Psoas muscle (tissue), 8 donors: ENCODE measurements at places on chromosomes 3 and 15. TPM values are rescaled to one million over a fixed set of nuclear protein-coding genes. Genes with fewer than 3 reads are reported as not detected.

ST8SIA2 gene
- total RNA-seq: not detected

DNA sequence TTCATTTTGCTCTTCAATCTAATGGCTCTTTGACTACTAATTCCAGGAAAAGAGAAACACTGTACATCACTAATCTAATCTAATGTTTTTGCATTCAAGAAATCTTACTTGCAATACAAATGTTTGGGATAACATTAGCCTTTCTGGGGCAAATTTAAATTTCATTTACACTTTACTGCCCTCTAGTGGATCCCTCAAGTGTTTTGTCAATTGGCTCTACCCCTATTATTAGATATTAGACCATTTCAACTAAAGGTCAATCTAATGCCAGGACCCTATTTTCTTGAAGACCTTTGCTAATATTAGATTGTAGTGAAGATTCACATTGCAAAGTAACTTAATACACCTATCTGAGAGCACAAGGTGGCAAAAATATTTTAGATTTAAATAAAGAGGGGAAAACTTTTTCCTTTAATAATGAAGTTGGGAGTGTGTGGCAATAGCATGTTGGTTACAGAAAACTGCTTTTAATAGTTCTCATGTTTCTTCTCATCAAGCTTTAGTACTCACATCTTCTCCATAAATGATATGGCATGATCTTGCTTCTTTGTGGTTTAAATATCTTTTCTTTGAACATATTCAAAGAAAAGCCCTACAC, 5.0 kb downstream of the C2CD4A start:
- no peak overlapping the region for H3K4me3 ChIP-seq
- no peaks in the 10 kb centered on the region for H3K36me3 ChIP-seq
- peaks cover 7% of the 10 kb centered on the region for H3K4me1 ChIP-seq
- no peak overlapping the region for H3K27ac ChIP-seq

DNA sequence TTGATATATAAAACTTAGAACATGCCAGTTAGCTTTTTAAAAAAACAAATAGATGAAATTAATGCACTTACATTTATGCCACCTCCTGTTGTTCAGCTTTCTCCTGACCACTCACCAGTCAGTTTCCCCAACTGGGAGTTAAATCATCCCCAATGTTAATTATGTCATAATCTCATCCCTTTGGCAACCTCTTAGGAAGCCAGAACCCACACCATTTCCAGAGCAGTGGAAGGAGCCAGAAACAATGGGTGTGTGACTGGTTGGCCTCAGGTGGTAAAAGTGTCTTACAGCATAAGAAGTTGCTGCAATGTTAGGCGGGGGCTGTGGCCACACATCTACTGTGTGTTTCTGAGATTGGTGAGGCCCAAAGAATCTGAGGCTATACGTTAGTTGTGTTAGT, 46.5 kb upstream of the MITF start:
- DNase-seq: no peak
- H3K27ac ChIP-seq: no peak overlapping the region
- H3K4me3 ChIP-seq: no peak overlapping the region
- no peaks in the 10 kb centered on the region for H3K36me3 ChIP-seq

- H3K27me3 ChIP-seq: no peaks in the 10 kb centered on the region
- H3K4me3 ChIP-seq: no peak overlapping the region
- H3K4me1 ChIP-seq: peaks cover 10% of the 10 kb centered on the region
- no peak for DNase-seq
- no peaks in the 10 kb centered on the region for H3K36me3 ChIP-seq
These were observed 3.5 kb upstream of the PPCDC start for GRCh38 chr15:75019916-75020315.

GRCh38 chr3:115986555-115987207, 363.4 kb downstream of the GAP43 start:
- H3K27me3 ChIP-seq: no peaks in the 10 kb centered on the region
- H3K4me1 ChIP-seq: no peaks in the 10 kb centered on the region
- no peaks in the 10 kb centered on the region for H3K36me3 ChIP-seq
- no peak overlapping the region for H3K4me3 ChIP-seq
- no peak for DNase-seq
- H3K27ac ChIP-seq: no peak overlapping the region

DNA sequence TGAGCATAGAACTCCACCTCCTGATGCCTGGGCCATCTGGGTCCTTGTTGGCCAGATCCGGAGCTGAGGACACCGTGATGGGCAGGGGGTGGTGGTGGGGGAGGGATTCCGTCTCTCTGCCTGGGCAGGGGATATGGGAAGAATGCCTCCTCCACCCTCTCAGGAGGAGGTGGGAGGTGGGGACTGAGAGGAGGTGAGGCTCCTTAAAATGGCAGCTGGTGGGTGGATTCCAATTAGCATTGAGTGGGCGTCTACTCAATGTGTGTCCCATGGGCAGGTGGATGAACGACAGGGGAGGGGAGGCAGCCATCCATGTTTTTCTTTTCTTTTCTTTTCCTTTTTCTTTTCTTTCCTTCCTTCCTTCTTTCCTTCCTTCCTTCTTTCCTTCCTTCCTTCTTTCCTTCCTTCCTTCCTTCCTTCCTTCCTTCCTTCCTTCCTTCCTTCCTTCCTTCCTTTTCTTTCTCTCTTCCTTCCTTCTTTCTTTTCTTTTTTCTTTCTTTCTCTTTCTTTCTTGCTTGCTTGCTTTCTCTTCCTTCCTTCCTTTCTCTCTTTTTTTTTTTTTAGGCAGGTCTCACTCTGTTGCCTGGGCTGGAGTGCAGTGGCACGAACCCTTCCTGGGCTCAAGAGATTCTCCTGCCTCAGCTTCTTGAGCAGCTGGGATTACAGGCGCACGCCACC, 5.0 kb downstream of the SLC28A1 start:
- no peaks in the 10 kb centered on the region for H3K4me1 ChIP-seq
- no peak for DNase-seq
- no peak overlapping the region for H3K27ac ChIP-seq
- no peaks in the 10 kb centered on the region for H3K36me3 ChIP-seq
- H3K4me3 ChIP-seq: no peak overlapping the region

RLBP1 gene
- not detected for total RNA-seq

CLEC3B gene
- 19.8 TPM for total RNA-seq

DNA sequence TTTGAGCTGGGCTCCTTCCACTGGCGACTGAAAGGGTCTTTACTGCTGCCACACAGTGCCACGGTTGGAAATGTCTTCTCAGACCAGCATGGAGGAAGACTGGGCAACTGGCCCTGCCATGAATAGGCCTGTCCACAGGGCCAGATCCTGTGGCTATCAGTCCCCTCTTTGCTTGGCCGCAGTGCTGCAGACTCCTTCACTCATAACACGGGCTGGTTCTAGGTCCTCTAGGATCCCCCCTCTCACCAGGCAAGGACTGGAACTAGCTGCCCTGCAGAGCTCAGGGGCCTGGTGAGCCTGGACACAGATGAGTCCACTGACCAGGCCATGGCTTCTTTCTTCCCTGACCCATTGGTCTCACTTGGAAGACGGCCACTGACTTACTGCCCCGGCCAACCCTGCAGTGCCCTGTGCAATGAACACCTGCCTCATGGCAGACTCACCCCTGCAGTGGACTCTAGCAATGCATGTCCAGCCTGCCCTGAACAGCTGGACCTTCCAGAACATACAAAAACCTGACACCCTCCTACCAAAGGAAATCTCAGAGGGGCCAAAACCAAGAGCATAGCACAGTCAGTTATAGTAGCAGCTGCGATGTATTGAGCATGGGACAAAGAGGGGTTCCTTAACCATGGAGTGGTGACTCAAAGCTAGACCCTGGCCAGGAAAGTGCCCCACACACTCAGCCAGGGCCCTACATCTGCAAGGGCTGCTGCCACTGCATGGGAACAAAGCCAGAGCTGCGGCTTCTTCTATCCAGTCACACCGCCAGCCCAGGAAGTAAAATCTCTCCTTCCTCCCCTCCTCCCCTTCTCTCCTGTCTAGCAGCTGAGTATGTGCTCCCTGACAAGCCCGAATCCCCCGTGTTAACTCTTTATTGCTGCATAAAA, 72.1 kb upstream of the ITGA11 start:
- H3K4me3 ChIP-seq: no peak overlapping the region
- no peaks in the 10 kb centered on the region for H3K36me3 ChIP-seq
- DNase-seq: no peak
- no peak overlapping the region for H3K27ac ChIP-seq

- H3K4me1 ChIP-seq: peaks cover 5% of the 10 kb centered on the region
- H3K27me3 ChIP-seq: no peaks in the 10 kb centered on the region
- no peak overlapping the region for H3K4me3 ChIP-seq
- no peak for DNase-seq
These were observed 41.2 kb downstream of the ADIPOQ start for GRCh38 chr3:186883686-186884058.

PLA2G4F gene
- total RNA-seq: 3.7 TPM

- H3K36me3 ChIP-seq: no peaks in the 10 kb centered on the region
- peaks cover 7% of the 10 kb centered on the region for H3K4me1 ChIP-seq
- no peak overlapping the region for H3K27ac ChIP-seq
- DNase-seq: no peak
- H3K27me3 ChIP-seq: no peaks in the 10 kb centered on the region
These were observed 289.8 kb upstream of the ROPN1 start for GRCh38 chr3:124281453-124282316.

SH3BP5 gene
- total RNA-seq: 57.1 TPM

FAM219B gene
- total RNA-seq: 53.2 TPM

DNA sequence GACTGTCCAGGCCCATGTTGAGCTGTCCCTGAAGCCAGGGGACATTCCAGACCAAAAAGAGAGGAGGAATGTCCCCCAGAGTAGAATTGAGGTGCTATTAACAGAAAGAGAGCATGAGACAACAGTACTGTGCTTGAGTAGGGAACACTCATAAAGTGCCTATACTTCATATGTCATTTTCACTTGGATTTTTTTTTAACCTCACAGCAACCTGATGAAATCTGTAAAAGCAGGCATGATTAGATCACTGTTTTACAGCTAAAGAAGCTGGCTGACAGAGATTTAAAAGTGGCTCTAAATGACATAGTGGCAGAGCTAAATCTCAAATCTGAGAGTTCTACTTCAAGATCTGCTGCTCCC, 18.8 kb downstream of the PODXL2 start:
- no peaks in the 10 kb centered on the region for H3K27me3 ChIP-seq
- no peak overlapping the region for H3K4me3 ChIP-seq
- no peaks in the 10 kb centered on the region for H3K36me3 ChIP-seq
- no peak overlapping the region for H3K27ac ChIP-seq
- no peaks in the 10 kb centered on the region for H3K4me1 ChIP-seq
- DNase-seq: no peak

DNA sequence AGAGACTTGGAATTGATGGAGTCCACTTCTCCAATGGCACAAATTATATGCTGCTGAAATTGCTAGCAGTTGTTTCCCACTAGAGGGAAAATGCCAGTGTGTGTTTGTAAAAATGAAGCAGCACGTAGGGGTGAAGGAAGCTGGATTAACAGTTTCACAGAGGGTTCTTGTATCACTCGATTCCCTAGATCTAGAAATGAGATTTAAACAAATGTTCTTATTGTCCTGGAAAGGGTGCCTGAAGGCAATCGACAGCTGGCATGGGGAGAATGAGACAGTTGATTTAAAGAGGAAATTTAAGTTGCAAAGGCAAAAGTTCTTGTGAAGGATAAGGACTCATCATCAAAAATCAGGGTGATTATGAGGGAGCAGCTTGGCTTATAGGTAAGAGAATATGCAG, 234.8 kb upstream of the ARPP21 start:
- DNase-seq: no peak
- H3K27ac ChIP-seq: no peak overlapping the region
- no peak overlapping the region for H3K4me3 ChIP-seq
- H3K36me3 ChIP-seq: no peaks in the 10 kb centered on the region
- H3K27me3 ChIP-seq: no peaks in the 10 kb centered on the region
- H3K4me1 ChIP-seq: no peaks in the 10 kb centered on the region

DNA sequence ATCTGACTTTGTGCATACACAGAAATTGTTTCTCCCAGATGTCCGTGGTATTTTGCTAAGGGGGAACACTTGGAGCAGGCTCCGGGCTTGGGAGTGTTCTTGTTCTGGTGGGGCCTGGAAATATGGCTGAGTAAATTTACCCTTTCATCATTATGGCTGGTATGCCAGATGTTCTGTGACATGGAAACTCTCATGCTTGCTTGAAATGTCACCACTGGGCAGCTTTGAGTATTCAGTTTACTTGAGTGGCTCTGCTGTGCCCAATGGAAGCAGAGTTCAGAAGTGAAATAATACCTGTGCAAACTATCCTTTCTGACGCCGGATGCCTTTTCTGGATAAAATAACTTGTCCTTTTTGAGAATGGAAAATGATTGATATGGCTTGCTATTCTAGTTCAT, 283.6 kb upstream of the TPM1 start:
- H3K4me3 ChIP-seq: no peak overlapping the region
- H3K36me3 ChIP-seq: peaks cover 65% of the 10 kb centered on the region
- H3K4me1 ChIP-seq: peaks cover 6% of the 10 kb centered on the region
- peak overlapping the region; percentile 30 for H3K27ac ChIP-seq
- H3K27me3 ChIP-seq: no peaks in the 10 kb centered on the region

DNA sequence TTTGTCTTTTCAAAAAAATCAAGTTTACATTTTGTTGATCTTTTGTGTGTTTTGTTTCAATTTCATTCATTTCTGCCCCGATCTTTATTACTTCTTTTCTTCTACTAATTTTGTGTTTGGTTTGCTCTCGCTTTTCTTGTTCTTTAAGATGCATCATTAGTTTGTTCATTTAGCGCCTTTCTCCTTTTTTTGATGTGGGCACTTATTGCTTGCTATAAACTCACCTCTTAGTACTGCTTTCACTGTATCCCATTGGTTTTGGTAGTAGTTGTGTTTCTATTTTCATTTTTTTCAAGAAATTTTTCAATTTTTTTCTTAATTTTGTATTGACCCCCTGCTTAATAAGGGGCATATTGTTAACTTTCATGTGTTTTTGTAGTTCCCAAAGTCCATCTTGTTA, 34.4 kb downstream of the PRKCI start:
- no peak overlapping the region for H3K27ac ChIP-seq
- H3K4me1 ChIP-seq: no peaks in the 10 kb centered on the region
- no peaks in the 10 kb centered on the region for H3K27me3 ChIP-seq
- no peak overlapping the region for H3K4me3 ChIP-seq
- DNase-seq: no peak
- peaks cover 18% of the 10 kb centered on the region for H3K36me3 ChIP-seq

SETMAR gene
- total RNA-seq: 9.4 TPM

GRCh38 chr15:39581793-39582285, 960 bp downstream of the THBS1 start:
- no peaks in the 10 kb centered on the region for H3K36me3 ChIP-seq
- no peak for DNase-seq
- H3K27me3 ChIP-seq: no peaks in the 10 kb centered on the region
- peak overlapping the region; percentile 65 for H3K4me3 ChIP-seq
- no peak overlapping the region for H3K27ac ChIP-seq
- no peaks in the 10 kb centered on the region for H3K4me1 ChIP-seq

TM4SF4 gene
- total RNA-seq: not detected
